ENCODE measurements at places on chromosomes 7 and 10. TPM values are rescaled to one million over a fixed set of nuclear protein-coding genes. Genes with fewer than 3 reads are reported as not detected.

Gene FRMPD2
- not detected for total RNA-seq

Gene HIF1AN
- 25.3 TPM for total RNA-seq

- H3K36me3 ChIP-seq = no peaks in the 10 kb centered on the region
- peak overlapping the region; percentile 74 for H3K27ac ChIP-seq
- no peak overlapping the region for H3K4me3 ChIP-seq
Measured at GRCh38 chr10:99850767-99851340, 68.4 kb downstream of the ABCC2 start.

- no peak overlapping the region for H3K4me3 ChIP-seq
- no peak for DNase-seq
- H3K4me1 ChIP-seq = no peaks in the 10 kb centered on the region
- H3K27ac ChIP-seq = no peak overlapping the region
Measured at GRCh38 chr10:104208730-104209129, 23.4 kb downstream of the CFAP43 start.

GRCh38 chr10:70551466-70551865 is 51.1 kb downstream of the PRF1 start:
- no peak overlapping the region for H3K4me3 ChIP-seq
- H3K27me3 ChIP-seq = no peaks in the 10 kb centered on the region
- no peak overlapping the region for H3K27ac ChIP-seq
- no peaks in the 10 kb centered on the region for H3K36me3 ChIP-seq
- no peak for DNase-seq

Measured in GM23338 (cell line).